ENCODE measurements at places on chromosomes 4 and X.
A peak's percentile ranks its signal among the peaks of the same experiment; 100 is the strongest.

DNA sequence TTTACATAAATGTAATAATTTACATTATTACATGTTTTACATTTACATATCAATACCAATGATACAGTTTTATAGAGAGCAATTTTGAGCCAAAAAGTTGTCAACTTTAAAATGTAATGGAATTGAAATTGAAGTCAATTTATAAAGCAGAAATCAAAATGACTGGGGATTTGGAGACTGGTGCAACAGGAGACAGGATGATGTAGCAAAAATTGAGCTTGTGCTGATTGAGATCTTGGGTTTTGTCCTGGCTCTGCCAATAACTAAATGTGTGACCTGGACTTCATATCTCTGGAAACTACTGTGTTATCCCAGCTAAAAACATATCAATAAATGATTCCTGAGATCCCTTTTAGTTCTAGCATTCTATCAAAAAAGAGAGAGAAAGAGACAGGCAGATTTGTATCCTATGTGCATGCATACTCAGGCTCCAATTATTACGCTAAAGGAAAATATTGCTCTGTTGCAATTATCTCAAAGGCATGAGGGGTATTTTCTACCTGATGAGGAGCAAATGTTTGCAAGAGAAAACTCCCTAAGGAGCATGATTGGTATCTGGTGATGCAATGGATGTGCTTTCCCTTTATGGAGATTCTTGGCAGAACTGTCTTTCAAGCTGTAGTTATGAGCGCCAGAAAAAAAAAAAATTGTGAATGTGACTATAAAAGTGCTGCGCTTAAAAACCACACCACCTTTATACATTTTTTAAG lies 14.7 kb downstream of the EXOC1L start:
- DNase-seq = no peak

GRCh38 chrX:63434665-63435064 lies 83.5 kb upstream of the SPIN4 start:
- no peak for DNase-seq

DNA sequence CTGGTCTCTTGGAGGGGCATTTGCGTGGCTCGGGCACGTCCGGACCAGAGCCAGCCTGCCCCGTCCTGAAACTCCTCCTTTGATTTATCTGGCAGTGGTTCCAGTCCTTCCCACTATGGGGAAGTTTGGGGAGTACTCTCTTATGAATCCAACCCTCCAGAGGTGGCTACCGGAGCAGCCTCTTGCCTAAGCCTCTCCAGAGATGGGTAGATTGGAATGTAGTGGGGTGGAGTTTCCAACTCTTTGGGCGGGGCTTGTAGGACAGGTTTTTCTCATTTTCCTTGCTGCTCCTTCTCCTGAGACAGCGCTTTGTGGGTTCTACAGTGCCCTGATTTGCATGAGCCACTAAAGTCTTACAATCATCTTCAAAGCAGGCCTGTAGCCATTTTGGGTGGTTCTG lies 60.1 kb upstream of the XAGE1B start:
- no peak for DNase-seq

GRCh38 chr4:37719021-37719420 lies 32.8 kb upstream of the RELL1 start:
- DNase-seq = no peak

DNA sequence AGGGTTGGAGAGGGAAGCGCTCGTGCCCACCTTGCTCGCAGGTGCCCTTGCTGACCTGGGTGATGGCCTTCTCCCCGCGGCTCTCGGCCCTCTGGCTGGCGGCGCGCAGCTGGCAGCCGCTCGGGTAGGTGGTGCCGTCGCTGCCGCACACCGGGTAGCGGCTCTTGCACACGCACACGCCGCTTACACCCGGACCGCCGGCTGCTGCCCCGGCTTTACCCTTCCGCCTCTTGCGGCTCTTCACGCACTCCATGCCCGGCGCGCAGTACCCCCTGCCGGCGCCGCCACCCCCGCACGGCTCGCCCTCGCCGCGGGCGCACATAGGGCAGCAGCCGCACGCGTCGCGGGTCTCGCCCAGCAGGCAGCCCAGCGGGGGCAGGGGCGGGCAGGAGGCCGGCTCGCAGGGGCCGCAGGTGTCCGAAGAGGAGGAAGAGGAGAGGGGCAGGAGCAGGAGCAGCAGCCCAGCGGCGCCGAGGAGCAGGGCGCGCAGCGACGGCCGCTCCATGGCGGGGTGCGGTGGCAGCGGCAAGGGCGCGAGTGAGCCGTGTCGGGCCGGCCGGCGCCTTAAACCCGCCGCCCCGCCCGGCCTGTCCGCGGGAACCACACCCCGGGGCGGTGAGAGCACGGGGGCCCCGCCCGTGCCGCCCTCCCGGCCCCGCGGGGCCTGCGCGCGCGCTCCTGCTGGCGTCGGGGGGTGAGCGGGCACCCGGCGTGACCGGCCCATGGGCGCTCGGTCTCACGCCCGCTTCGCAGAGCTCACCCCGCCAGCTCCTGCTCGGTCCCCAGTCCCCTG lies at the start of gene IGFBP7:
Gene IGFBP7, minus strand, starts transcription at position 539 of the 793 bp plus-strand sequence. Its CDS starts 34 bp downstream, at position 505.
- DNase-seq = peak; percentile 4

DNA sequence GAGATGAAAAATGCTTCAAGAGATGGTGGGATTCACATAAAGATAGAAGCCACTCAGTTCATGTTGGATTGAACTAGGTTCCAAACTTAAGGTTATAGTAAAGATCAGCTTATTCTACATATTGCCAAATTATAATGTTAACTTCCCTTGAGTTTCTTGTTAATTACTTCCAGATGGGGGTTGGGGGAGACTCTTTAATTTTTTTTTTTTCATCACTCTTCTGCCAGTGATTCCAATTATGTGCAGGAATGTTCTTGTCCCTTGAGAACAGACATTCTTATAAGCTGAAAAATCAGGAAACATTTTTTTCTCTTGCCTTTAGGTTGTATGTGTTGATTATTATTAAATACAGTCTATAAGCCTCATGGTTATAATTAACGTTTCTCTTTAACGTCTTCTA lies 30.0 kb downstream of the MND1 start:
- no peak for DNase-seq

DNA sequence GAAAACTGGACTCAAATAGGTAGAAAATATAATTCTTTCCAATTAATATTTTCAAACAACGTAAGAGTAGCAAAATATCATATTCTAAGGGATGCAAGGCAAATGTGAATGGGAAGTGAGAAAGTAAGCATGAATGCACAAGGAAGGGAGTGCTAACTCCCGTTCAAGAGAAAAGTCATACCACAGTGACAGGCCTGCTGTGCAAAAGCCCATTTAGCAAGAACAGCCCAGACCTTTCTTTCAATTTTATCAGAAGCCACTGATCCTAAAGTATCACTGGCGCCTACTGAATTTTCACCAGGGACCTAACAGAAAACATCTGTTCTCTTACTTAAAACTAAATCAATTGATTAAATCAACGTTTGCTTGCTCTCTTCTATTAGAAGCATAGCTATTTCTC lies 157.9 kb upstream of the DKK2 start:
- DNase-seq = no peak

GRCh38 chrX:130204647-130205046 lies 32.9 kb downstream of the RAB33A start:
- no peak for DNase-seq

DNA sequence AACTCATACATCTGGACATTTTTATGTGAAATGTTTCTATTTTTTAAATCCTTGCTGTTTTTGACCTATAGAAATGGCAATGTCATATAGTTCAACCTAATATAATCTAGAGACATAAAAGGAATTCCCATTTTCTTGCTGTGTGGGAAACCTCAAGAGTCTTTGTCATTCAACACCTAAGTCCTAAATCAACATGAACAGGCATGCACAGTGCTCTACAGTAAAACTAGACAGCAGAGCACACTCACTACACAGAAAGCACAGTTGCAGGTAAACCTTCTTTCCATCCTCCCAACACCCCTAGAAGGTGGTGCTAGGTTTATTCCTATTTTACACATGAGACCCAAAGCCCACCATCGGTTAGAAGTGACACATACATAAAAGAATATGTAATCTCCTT lies 79.1 kb upstream of the C1QTNF7 start:
- DNase-seq = no peak

GRCh38 chrX:98338544-98338943 lies 1454.8 kb downstream of the RPA4 start:
- DNase-seq = no peak

- DNase-seq = no peak
Measured at GRCh38 chr4:30265716-30266115, 454.5 kb upstream of the PCDH7 start.

DNA sequence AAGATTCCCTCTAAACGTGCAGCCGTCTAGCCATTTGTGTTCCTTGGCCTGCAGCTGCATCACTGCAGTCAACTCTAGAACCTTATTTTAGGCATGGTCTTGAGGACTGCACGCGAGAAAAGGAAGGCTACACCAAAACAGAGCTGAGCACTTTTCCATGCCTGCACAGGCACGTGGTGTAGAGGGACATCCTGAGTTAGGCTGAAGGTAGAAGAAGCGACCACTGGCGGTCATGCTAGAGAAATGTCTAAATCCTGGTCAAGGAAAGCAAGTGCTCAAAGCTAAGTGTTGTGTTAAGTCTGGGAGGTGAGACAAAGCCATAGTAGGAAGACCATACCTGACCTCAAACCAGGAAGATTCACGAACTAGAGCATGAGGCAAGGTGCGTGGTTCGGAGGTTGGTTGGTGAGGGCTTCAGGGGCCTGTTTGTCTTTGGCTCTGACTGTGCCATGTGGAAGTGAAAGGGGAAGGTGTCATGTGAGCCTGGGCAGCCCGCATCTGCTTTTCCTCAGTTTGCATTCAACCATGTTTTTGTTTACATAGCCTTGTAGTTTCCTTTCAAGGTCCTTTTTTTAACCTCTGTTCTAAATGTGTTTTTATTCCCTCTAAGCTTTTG lies 203.8 kb downstream of the AASDH start:
- no peak for DNase-seq

DNA sequence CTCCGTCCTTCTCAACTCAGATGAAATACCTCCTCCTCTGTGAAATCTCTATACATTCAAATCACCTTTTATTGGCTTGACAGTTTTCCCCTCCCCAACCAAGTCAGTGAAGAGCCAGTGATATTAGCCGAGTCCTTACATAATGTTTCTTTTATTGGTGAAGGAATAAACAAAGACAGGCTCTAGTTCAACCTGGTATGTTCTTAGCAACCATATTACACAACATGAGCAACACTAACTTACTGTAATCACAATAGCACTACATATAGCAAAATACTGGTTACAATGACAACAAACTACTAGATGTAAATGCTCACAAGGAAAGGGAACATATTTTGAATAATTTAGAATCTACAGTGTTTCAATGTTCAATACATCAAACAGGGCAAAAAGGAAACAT lies 19.9 kb downstream of the DHX15 start:
- DNase-seq = no peak

GRCh38 chr4:127533028-127533700 lies 99.6 kb upstream of the INTU start:
- DNase-seq = no peak

DNA sequence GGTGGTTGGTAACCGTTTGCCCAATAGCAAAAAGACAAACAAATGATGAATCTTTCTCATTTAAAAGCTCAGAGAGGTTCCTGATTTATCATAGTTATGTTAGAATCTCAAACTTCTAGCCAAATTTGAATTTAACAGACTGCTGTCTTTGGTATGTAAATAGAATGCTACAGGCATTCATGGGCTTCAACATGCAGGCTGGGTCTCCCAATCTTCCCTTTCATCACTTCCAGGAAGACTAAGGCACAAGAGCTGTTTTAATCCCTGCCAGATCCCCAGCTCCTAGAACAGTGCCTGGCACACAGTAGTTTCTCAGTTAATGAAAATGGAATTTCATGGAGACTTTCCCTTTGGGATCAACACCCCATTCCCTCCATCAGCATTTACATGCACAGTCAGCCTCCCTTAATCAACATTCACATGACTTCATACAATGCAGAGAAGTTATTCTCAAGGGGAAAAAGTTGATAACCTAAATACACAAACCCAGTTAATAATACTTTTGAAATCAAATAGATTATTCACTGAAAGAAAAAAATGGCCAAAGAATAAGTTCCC lies 107.6 kb upstream of the C1QTNF7 start:
- no peak for DNase-seq

DNA sequence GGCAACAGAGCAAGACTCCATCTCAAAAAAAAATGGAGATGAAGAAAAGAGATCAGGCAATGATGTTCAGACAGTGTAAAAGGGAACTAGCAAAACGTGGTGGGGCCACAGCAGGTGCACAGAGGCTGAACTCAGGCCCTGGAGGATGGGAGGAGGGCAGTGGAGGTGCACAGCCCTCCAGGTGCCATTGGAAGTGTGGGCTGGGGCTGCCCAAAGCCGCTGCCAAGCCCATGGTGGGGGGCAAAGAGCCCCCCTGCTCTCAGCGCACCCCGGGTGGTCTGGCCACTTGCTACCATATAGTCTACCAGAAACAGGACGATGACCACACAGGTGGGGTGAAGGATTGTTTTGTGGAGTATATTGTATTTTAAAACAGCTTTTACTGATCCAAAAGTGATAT lies 7.1 kb downstream of the TMEM271 start:
- DNase-seq = no peak

DNA sequence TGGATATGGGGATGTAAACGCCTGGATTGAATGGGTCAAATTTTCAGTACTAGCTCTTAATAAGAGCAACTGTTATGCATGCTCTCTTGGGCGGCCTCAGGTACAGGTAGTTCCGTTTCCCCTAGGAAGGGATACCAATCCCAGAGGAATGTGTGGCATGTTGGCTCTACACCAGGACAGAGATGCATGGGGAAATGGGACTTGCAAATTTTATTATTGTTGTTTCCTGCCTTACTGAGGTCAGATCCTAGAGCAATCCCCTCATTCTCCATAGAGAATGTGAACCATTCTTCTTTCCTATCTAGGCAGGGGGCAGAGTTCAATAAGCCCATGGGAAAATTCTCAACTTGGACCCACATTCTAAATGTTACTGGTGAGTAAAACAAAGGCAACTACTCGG lies 361.8 kb upstream of the FGF16 start:
- no peak for DNase-seq

- DNase-seq = no peak
Measured at GRCh38 chr4:136424052-136424451, 1108.2 kb downstream of the PCDH18 start.

All from activated gamma-delta T cell (primary cell).